Activated T-cell treated with anti-CD3 and anti-CD28 coated beads, Interleukin-2, amount 50 U/mL, for 72 hours (primary cell): ENCODE measurements at places on chromosomes 11 and 22. TPM values are rescaled to one million over a fixed set of nuclear protein-coding genes. Genes with fewer than 3 reads are reported as not detected.

- H3K36me3 ChIP-seq = no peaks in the 10 kb centered on the region
- H3K4me3 ChIP-seq = no peak overlapping the region
- peaks cover 24% of the 10 kb centered on the region for H3K27me3 ChIP-seq
- no peak for DNase-seq
- peaks cover 18% of the 10 kb centered on the region for H3K4me1 ChIP-seq
- H3K27ac ChIP-seq = no peak overlapping the region
Measured at GRCh38 chr11:112534208-112534607, 273.5 kb upstream of the PLET1 start.

The SYCE3 gene
- 1.7 TPM for total RNA-seq

DNA sequence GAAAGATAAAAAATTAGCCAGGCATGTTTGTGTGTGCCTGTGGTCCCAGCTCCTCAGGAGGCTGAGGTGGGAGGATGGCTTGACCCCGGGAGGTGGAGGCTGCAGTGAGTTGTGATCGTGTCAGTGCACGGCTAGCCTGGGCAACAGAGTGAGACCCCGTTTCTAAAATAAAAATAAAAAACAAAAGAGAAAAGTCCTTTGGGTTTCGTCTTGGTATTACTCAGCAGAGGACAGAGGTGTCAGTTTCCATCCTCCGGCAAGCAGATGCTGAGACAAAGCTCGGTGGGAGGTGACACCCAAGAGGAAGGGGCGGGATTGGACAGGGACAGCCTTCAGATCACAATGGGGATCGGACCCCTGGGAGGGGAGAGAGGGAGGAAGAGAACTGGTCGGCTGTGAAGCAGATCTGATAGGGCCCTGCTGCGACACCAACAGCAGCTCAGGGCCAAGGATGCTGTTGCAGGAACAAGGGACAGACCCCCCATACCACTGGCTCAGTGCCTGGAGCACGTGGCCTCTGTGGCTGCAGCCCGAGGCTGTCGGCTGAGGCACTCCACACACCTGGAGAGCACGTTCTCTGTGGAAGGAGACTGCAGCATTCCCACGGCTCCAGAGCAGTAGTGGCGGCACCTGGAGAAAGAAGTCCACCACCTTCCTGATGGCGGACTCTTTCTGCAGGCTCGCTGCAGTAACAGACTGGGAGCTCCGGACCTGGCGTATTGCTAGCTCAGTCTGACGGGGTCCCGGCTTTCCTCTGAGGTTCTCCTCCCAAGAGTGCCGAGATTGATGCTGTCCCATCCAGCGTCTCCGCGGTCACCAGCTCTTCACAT, 5.2 kb upstream of the BID start:
- peak overlapping the region; percentile 44 for H3K4me3 ChIP-seq
- no peaks in the 10 kb centered on the region for H3K27me3 ChIP-seq
- no peaks in the 10 kb centered on the region for H3K36me3 ChIP-seq
- H3K27ac ChIP-seq = peak overlapping the region; percentile 17
- H3K4me1 ChIP-seq = peaks cover 65% of the 10 kb centered on the region
- DNase-seq = no peak

The MS4A4E gene
- total RNA-seq = not detected

DNA sequence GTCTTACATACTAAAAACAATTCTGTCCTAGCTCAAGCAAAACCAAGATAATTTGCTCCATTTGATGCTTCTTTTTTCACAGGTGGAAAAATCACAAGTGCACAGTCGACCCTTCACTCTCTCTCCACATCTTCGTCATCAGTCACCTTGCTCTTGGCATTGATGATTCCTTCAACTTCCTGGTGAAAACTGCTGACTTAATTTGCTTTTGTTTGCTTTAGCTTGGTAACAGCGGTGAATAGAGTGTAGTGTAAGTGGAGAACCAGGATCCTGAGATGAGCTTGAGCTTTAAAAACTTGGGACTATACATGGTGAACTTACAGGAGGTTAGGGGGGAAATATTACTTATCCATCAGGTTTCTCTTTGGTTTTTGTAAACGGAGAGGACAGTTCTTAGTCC, 331.1 kb upstream of the ARHGAP42 start:
- H3K4me1 ChIP-seq = no peaks in the 10 kb centered on the region
- DNase-seq = no peak
- H3K27me3 ChIP-seq = no peaks in the 10 kb centered on the region
- no peaks in the 10 kb centered on the region for H3K36me3 ChIP-seq
- H3K27ac ChIP-seq = no peak overlapping the region
- no peak overlapping the region for H3K4me3 ChIP-seq

The CLTCL1 gene
- 2.1 TPM for total RNA-seq

DNA sequence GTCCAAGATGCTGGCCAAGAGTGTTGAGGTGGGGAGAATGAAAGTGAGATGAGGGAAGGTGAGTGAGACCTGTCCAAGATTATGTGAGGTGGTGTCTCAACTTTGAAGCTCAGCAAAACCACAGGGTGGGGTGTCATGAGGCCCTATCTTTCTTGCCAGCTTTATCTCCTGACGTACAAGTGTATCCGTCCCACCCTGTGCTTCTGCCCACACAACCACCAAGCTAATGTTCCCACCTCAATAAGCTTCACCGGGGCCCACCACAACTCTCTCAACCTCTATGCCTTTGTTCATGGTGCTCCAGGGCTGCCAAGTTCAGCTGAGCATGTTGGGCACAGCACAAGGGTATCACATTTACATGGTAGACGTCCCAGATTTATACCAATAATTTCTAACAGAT, 7.1 kb upstream of the TPST2 start:
- H3K27me3 ChIP-seq = no peaks in the 10 kb centered on the region
- H3K4me1 ChIP-seq = peaks cover 36% of the 10 kb centered on the region

The SEC14L2 gene
- total RNA-seq = 15.3 TPM

DNA sequence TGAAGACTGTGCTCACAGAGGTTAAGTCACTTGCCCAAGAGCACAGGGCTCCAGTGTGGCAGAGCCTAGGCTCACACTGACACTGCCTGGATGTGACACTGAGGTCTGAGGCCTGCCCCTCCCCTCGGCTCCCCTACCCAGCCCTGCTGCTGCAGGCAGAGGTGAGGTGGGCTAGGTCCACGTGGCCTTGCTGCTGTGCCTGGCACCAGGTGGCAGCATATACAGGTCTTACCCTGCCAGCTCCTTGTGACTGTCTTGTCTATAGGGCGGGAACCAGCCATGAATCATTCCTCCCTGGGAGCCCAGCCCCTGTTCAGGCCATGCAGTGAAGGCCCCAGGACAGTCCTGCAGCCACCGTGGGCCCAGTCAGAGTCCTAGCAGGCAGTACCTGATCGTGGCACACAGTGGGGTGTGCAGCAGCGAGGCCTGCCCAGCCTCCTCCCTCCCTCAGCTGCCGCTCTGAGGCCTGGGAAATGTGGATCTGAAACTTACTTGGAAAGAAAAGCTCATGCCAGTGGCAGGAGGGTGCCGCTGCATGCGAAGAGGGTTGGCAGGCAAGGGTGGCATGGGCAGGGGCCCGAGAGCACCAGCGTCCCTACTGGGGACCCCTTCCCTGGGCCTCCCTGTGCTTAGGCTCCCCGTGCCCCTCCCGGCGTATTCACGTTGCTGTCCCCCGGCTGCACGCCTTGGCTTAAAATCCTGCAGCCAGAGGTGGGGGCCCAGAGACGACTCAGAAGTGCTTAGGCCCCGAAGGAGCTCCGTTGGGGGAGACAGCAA, 1.2 kb upstream of the CERK start:
- H3K27me3 ChIP-seq = no peaks in the 10 kb centered on the region
- peaks cover 10% of the 10 kb centered on the region for H3K36me3 ChIP-seq
- peak overlapping the region; percentile 3 for H3K27ac ChIP-seq
- peak overlapping the region; percentile 78 for H3K4me3 ChIP-seq
- DNase-seq = peak; percentile 71

The SCO2 gene
- 8.3 TPM for total RNA-seq

- no peaks in the 10 kb centered on the region for H3K36me3 ChIP-seq
- H3K4me1 ChIP-seq = no peaks in the 10 kb centered on the region
- no peaks in the 10 kb centered on the region for H3K27me3 ChIP-seq
- no peak overlapping the region for H3K4me3 ChIP-seq
- H3K27ac ChIP-seq = no peak overlapping the region
Measured at GRCh38 chr11:44964526-44965209, 14.0 kb upstream of the TP53I11 start.

- H3K36me3 ChIP-seq = no peaks in the 10 kb centered on the region
- peak overlapping the region; percentile 90 for H3K4me3 ChIP-seq
- DNase-seq = peak; percentile 85
Measured at GRCh38 chr22:50314455-50315288, 7.2 kb upstream of the PLXNB2 start.

- H3K27me3 ChIP-seq = no peaks in the 10 kb centered on the region
- no peak overlapping the region for H3K27ac ChIP-seq
- no peaks in the 10 kb centered on the region for H3K36me3 ChIP-seq
Measured at GRCh38 chr11:69374110-69374945, 80.4 kb downstream of the MYEOV start.

DNA sequence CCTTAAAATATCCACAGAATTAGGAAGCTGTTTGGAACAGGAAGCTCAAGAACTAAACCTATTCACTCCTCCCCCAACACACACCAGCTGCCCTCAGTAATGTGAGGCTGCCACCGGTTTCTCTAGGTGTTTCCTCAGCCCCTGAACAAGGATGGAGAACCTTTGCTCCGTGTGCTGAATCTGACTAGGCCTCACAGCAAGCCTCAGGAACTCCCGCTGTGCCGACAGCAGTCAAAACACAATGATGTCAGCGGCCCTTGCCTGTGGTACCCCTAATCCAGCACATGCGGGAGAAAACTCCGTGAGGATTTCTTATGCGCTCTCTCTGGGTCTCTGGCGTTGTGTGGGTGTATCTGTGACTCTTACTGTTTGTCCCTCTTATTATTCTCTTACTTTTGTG, 153.3 kb downstream of the EFCAB6 start:
- H3K4me3 ChIP-seq = no peak overlapping the region
- no peaks in the 10 kb centered on the region for H3K4me1 ChIP-seq
- H3K27me3 ChIP-seq = no peaks in the 10 kb centered on the region
- no peak for DNase-seq
- H3K36me3 ChIP-seq = no peaks in the 10 kb centered on the region

DNA sequence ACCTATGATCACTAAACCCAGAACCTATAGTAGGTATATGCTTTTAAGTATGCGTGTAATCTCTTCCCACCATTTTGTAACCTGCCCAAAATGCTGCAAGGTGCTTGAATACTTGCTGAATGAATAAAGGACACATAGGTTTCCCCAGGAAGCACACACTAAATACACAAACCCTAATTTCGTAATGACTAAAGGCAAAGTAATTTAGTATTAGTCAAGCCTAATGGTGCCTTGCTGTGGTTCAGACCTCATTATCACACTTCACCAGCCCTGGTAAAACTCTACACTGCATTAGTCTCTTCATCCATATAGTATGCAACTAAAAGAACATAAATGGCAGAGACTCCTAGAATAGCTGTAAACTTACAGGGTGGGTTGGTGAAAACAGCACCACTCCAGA, 289.0 kb upstream of the PITPNB start:
- H3K36me3 ChIP-seq = peaks cover 3% of the 10 kb centered on the region
- H3K4me3 ChIP-seq = no peak overlapping the region
- H3K27me3 ChIP-seq = no peaks in the 10 kb centered on the region
- H3K4me1 ChIP-seq = no peaks in the 10 kb centered on the region

The ACCSL gene
- not detected for total RNA-seq

The TEAD1 gene
- 0.35 TPM for total RNA-seq

- peaks cover 6% of the 10 kb centered on the region for H3K27me3 ChIP-seq
- H3K27ac ChIP-seq = no peak overlapping the region
- DNase-seq = no peak
- no peak overlapping the region for H3K4me3 ChIP-seq
Measured at GRCh38 chr11:62295504-62295903, 3.4 kb downstream of the SCGB1D4 start.

- H3K36me3 ChIP-seq = peaks cover 2% of the 10 kb centered on the region
- no peak overlapping the region for H3K4me3 ChIP-seq
- no peaks in the 10 kb centered on the region for H3K4me1 ChIP-seq
- H3K27me3 ChIP-seq = no peaks in the 10 kb centered on the region
Measured at GRCh38 chr22:50218153-50218995, 17.6 kb downstream of the SELENOO start.

- peaks cover 8% of the 10 kb centered on the region for H3K36me3 ChIP-seq
- no peak for DNase-seq
Measured at GRCh38 chr11:128207861-128208321, 379.5 kb downstream of the ETS1 start.

- DNase-seq = peak; percentile 46
- no peaks in the 10 kb centered on the region for H3K36me3 ChIP-seq
Measured at GRCh38 chr22:39240831-39241793, 3.7 kb downstream of the PDGFB start.

DNA sequence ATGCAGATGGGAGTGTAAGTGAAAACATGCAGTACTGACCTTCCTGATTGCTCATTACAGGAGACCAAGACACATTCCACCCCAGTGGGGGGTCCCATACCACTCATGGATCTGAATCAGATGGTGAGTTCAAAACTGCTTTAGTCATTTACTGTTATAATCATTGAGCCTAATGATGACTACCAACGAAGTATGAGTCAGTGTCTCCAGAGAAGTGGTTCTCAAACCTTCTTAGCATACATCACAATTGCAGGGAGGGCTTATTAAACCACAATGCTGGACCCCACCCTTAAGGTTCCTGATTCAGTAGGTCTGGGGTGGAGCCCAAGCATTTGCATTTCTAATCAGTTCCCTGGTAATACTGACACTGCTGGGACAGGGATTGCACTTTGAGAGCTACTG, 75.8 kb downstream of the CD44 start:
- H3K27ac ChIP-seq = peak overlapping the region; percentile 90
- H3K27me3 ChIP-seq = no peaks in the 10 kb centered on the region
- H3K4me3 ChIP-seq = peak overlapping the region; percentile 37

The OR5B2 gene
- total RNA-seq = not detected

DNA sequence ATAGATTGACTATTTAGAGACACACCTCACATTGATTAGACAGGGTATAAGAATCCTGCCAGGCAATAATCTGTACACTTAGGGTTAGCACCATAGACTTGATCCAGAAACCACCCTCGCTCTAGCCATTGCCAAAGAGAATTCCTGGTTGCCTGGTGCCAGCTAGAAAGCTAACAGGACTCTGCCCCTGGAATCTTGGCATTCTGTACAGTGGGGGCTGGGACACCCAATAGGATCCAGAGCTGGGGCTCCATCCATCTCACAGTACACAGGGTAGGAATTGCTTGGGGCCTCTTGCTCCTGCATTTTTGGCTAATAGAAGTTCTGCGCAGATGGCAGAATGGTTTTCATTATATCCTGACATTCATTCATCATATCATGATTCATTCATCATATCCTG, 3.0 kb upstream of the APLNR start:
- H3K4me3 ChIP-seq = no peak overlapping the region
- no peak for DNase-seq
- no peaks in the 10 kb centered on the region for H3K36me3 ChIP-seq
- H3K27ac ChIP-seq = no peak overlapping the region

GRCh38 chr11:45150301-45150700, 3.9 kb downstream of the PRDM11 start:
- peaks cover 19% of the 10 kb centered on the region for H3K4me1 ChIP-seq
- H3K36me3 ChIP-seq = peaks cover 2% of the 10 kb centered on the region
- DNase-seq = no peak
- H3K4me3 ChIP-seq = no peak overlapping the region
- H3K27ac ChIP-seq = no peak overlapping the region

GRCh38 chr11:22006901-22007300, 186.0 kb upstream of the ANO5 start:
- H3K27me3 ChIP-seq = no peaks in the 10 kb centered on the region
- H3K4me1 ChIP-seq = no peaks in the 10 kb centered on the region
- H3K4me3 ChIP-seq = no peak overlapping the region
- DNase-seq = no peak
